ENCODE measurements at places on chromosomes 16 and 17. TPM values are rescaled to one million over a fixed set of nuclear protein-coding genes. Genes with fewer than 3 reads are reported as not detected.

The GJC1 gene
- total RNA-seq: 36.4 TPM

The MPP3 gene
- 2.4 TPM for total RNA-seq

The CES1 gene
- total RNA-seq: not detected

The NFAT5 gene
- total RNA-seq: 8.3 TPM

The TP53TG3C gene
- total RNA-seq: not detected

The TEKT1 gene
- 0.03 TPM for total RNA-seq

Data from SJSA1 (cell line).